Fibroblast of upper back skin (primary cell): ENCODE measurements at places on chromosomes 1 and 21.

DNA sequence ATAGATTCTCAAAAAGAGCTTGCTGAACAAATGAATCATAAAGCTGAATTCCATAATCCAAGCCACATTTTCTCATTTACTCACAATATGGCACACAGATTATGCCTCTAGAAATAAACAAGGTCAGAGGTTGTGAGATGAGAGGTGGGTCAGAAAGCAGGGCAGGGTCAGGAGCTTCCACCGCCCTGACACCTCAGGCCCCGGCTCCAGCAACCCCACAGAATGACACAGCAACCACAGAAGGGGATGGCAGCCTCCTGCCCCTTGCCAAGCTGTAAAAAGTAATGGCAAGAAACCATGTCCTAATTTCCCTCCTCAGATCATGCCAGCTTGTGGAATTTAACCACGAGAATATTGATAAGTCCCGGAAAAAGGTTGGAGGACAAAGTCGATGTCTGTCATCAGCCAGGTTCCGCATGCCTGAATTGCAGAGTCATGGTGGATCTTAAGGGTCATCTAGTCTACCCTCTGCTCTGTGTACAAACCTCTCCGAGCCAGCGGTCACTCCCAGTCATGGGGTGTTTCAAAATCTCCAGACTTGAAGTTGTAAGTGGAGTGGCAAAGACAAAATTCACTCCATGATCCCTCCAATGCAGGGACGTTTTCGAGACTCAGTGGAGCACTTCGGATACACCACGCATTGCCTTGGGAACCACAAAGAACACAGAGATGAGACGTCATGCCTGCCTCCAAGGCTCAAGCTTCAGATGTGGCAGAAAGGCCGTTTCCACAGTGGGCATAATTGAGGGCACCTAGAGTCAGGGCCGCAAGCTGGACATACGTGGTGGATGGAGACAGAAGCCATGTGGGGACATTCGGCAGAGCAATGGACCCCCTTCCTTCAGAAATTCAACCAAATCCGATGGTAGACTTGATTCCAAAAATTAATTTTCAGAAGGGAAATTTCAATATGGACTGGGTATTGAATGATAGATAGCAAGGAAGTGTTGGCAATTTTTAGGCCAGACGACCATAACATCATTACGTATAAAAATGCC is 254.0 kb downstream of the TOMM20 start:
- DNase-seq = no peak

DNA sequence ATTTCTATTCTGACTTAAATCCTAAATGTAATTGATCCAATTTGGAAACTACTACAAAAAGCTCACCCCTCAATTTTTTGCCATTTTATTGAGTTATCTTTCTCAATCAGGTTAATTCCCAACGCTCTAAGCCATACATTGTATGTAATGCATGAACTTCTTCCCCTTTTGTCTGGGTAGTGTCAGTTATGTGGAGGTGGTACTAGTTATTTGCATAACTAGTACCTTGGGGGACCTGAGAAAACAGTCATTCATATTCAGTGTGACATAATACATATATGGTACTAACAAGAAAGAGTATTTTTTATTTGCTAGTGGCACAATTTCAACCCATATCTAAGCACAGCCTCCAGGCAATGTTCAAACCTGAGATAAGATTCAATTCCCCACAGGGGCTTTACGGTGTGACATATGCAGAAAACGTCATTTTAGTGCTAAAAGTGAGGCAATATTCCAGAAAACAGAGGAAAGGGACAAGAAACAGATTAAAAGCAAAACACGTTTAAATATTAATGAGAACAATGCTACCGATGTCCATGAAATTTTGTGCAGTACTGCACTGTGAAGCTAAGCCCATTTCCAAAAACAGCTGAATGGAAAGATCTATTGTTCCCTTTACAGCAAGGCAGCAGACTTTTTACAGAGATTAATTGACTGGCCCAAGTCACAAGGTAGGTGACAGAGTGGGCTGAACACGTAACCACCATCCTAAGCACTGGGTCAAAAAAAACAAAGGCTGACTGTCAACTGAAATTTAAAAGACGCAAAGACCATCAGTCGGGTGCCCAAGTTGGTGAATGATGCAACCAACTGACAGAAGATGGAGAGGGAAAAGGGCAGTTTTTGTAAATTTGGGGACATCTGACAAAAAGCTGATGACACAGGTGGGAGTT is 1.4 kb downstream of the HLCS start:
- no peak for DNase-seq

- peak; percentile 82 for DNase-seq
Observed at GRCh38 chr1:225817611-225818061, 7.7 kb downstream of the EPHX1 start.

GRCh38 chr1:39508857-39509305 is 17.4 kb downstream of the BMP8A start:
- DNase-seq = peak; percentile 45

GRCh38 chr1:40421431-40422384 is 28.6 kb upstream of the ZFP69B start:
- DNase-seq = peak; percentile 37

DNA sequence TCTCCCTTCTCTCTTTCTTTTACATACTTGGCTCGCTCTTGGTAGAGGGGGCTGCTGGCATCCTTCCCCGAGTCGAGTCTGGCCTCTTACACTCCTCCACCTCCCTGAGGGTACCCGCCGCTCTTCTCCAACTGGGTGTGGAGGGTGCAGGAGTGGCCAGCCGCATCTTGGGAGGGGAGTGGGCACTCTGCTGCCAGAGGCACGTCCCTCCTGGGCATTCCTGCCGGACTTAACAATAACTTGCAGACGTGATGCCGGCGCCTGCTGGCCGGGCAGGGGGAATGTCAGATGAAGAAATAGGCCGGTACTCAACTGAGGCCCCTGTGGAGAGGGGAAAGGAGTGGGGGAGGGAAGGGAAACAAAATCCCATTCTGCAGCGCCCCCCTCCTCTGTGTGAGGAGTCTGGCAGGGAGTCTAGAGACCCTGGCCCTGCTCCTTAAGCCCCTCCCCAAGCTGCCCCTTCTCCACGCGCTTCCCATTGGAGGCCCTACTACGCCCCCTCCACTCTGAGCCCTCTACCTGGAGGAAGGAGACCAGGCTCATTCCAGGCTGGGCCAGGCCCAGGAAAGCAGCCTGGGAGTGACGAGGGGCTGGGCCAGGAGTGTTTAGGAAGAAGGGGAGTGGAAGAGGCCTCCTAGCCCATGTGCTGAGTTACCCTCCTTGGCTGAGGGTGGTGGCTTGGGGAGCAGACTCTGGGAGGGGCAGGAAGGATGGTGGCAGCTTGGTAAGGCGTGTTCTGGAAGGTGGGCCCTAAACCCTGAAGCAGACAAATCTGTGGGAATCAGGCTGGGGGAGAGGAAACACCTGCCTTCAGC is 1.8 kb downstream of the ATP2B4 start:
- DNase-seq = peak; percentile 55

DNA sequence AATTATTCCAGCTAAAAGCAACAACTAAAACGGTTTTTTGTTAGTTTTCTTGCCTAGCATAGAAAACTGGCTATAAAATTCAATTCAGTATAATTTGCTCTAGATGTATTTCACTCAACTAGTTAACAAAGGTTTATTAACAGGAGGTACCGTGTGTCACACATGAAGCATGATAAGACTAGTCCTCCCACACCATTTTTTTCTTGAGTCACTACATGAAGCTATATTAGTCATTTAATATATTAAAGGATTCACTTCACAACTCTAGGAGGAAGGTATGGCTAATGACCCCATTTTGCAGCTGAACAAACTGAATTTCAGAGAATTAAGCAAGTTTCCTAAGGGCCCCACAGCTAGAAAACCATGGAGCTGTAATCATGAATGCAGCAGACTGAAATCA is 307.8 kb upstream of the USP25 start:
- DNase-seq = peak; percentile 20
